ENCODE measurements at places on chromosomes 6 and 20.

GRCh38 chr6:36740818-36741179 is 43.2 kb downstream of the RAB44 start:
- no peak for DNase-seq

GRCh38 chr6:135006386-135006914 is 48.2 kb downstream of the HBS1L start:
- no peak for DNase-seq

DNA sequence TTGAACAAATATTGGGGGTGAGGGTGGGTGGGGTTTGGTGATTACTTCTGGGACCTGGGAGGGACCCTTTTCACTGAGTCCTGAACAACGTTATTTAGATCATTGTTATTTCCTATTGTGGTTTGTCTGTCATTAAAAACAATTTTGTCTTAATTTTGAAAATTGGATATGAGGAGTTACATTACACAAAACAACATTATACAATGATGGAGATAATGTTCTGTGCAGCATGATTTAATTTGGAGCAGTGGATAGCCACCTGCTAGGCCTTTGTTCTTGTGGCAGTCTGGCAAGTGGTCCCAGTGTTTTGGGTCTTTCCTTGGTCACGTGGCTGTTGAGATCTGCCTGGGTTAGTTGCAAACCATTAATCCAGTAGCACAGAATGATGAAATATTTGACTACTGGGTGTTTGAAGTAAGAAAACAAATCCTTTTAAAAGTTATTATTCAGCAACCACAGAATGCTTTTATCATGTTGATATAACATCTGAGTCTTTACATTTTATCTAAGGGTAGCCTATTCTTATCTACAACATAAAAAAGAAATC is 172.8 kb downstream of the CDKAL1 start:
- DNase-seq = no peak

GRCh38 chr6:28977341-28978132 is 27.6 kb downstream of the ZNF311 start:
- DNase-seq = no peak

DNA sequence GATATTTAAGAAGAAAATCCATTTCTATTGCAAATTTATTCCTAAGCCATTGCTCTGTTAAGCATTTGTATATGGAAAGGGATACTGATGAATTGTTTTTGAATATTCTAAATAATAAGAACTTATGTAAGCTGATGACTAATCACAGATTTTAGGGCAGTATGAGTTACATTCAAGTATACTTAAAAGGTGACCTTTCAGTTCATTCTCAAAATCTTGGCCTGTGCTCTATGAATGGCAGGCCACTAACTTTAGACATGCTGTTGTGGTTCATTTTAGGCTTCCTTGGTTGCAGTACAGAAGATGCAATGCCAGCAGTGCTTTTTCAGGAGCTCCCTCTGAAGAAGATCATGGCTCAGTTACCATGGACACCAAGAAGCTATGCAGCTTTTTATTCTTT is 380.4 kb downstream of the CENPW start:
- DNase-seq = no peak

GRCh38 chr20:8082989-8083388 is 49.1 kb upstream of the PLCB1 start:
- peak; percentile 37 for DNase-seq

DNA sequence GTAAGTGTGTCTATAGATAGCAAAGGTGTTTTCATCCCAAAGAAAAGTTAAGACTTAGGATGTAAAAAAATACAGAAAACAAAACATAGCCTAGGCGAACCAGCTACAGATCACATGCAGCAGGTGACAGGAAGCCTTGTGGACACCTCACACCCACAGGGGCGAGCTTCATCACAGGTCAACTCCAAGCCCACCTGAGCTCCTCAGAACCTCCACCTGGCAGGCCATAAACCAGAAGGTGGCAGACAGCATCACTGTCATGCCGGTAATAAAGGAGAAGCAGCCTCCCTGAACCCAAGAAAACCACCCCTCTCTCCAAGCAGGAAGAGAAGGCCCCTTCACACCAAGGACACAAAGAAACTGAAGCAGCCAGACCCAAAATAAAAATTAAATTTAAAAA is 1.0 kb downstream of the RALGAPA2 start:
- no peak for DNase-seq

DNA sequence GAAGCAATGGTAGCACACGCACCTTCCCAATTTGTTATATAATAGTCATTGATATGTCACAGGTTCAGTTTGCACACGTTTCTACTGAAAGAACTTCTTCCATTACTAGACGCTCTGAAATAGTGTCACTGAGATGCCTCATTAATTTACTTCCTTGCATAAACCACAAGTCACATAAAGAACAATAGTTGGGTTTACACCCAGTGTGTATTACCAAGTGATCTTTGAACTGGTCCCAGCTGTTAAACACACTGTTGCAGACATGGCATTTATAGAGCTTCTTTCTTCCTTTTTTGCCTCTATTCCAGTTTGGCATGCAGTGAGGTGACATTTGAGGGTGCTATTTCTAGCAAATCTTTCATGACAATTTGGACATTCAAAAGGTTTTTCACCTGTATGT is 245.3 kb downstream of the EPM2A start:
- DNase-seq = no peak

DNA sequence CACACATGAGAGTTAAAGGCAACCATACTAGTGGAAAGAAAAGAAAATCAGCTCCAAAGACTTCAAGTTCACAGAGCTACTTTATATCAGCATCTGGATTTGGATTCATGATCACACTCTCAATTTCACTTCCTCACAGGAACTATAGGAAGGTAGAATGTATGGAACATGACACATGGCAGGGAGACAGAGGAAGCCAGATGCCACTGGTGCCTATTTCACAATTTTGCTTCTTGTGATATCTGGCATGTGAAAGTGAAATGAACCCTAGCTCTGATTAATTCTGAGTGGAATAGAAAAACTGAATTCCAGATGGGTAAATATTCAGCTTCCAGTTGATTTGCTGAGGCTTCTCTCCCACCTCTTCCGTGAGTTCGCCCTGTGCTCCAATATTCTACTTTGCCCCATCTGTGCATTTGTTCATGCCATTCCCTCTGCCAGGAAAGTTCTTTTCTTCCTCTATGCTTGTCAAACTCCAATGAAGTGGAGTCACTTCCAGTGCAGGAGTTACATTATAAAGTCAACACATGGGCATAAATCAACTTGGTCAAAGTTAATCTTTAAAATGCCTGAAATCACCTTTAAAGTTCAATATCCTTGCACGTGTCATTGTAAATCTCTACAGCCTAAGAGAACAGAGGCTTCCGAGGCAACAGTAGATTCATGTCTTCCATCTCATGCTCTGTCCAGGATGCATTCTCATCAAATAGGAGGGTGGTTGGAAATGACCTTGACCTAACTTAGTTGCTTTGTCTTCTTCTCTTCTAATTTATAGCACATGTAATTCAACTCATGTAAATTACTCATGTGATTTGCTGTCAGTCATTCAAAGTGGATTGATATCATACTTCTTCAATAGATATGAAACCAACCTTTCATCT is 275.3 kb downstream of the HIVEP2 start:
- DNase-seq = no peak
